ENCODE measurements at places on chromosomes 2 and 18.

- DNase-seq, result no peak
Observed at GRCh38 chr2:58620896-58621295, 379.8 kb upstream of the FANCL start.

- no peak for DNase-seq
Observed at GRCh38 chr2:16303273-16303577, 362.4 kb downstream of the CYRIA start.

GRCh38 chr18:63788447-63789096 lies 13.4 kb downstream of the SERPINB7 start:
- DNase-seq, result peak; percentile 89

GRCh38 chr2:10566018-10566417 lies 117.9 kb upstream of the ODC1 start:
- DNase-seq, result peak; percentile 43

GRCh38 chr2:143175438-143175837 lies 46.2 kb downstream of the ARHGAP15 start:
- no peak for DNase-seq

GRCh38 chr2:134137182-134137611 lies 116.7 kb upstream of the MGAT5 start:
- DNase-seq, result peak; percentile 79

DNA sequence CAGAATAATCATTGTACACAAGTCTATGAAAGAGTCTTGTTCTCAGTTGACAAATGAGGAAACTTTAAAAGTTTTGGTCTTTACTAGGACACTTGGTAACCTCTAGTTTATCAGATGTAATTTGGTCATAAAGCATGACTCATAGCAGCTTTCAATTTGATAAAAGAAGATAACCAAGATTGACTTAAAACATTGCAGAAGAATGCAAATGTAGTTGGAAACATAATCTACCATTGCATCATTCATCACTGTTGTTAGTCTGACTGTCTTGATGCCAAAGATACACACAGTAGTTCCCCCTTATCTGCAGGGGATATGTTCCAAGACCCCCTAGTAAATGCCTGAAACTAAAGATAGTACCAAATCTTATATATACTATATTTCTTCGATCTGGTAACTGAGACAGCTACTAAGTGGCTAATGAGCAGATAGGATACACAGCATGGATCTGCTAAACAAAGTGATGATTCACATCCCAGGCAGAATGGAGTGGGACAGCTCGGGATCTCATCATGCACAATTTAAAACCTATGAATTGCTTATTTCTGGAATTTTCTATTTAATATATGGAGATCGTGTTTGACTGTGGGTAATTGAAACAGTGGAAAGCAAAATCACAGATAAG lies 131.4 kb upstream of the CCDC68 start:
- DNase-seq, result peak; percentile 22

DNA sequence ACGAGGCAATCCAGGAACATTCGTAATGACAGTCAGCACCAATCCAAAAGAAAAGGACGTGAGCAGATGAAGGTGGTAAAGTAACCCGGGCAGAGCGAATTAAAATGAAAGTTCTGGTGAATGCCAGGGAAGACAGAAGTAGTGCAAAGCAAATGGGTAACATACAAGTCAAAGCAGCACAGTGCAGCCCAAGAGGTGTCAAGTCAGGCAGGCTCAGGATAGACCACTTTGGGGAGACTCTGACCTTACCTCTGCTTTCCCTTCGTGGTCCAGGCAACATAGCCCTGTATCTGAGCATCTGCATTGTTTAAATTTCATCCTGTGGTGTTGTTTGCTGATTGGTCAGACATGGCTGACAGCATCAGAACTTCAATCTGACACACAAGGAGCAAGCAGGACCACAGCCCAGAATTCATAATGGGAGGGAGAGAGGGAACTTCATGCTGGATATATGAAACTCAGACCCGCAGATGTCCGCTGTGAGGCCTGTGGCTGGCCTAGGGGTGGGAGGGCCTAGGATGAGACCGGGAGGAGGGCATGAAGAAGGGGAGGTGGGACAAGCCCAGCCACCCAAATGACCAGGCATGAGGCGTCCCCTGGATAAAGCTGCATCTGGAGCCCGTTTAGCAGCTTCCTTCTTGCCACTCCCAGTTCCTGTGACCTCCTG lies 285.7 kb downstream of the TCF4 start:
- DNase-seq, result peak; percentile 43

- peak; percentile 87 for DNase-seq
Observed at GRCh38 chr2:40103163-40103562, 324.1 kb upstream of the THUMPD2 start.

GRCh38 chr2:46888421-46888952 lies 27.1 kb downstream of the MCFD2 start:
- DNase-seq, result no peak

GRCh38 chr18:80176334-80177073 lies 67.4 kb downstream of the ADNP2 start:
- DNase-seq, result peak; percentile 22

DNA sequence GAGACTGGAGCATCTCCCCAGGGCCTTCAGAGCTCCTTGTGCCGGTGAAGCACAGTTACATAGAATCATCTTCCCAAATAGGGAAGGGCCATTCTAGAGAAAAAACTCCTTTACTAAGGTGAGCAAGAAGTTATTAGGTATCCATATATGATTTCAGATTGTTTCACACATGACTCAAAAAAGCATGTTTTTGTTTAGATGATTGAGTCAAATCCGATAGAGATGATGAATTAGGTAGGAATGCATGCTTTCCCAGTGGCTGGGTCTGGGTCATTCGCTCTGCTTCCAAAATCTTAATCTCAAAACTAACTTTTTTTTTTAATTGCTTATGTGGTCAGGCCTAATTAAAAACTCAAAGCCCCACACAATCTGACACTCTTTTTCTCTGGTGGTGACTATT lies 3.8 kb downstream of the NT5C1B start:
- DNase-seq, result no peak

DNA sequence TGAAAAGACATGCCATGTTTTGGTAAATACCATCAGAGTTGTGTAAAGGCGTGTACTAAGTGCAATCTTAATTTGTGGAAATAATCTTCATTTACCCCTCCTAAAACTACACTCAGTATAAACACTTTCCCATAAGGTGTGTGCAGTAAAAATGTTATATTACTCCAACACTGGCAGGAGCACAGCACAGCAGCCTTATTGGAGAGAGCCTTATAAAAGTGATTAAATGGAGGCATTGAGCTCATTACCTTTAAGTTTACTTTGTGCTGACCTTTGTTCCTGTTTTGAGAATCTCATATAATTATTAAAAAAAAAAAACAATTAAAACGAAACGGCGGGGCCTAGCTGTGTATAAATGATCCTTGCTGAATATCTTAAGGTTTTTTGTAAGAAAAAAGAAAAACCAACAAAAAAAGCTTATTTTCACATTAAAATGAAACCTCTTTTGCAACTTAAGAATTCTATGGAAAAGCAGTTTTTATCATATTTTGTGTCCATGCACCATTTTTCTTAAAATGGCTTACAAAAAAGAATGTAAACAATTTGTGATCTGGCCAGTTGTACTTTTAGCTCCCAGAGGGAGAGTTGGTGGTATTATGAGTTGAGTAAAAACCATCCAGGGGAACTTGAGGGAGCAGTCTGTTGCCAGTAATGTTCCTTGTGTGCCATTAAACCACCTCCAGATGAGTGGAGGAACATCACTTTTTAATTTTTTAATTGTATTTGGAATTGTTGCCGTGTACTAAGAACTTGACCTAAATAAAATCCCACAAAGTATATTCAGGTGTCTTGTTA lies 103.4 kb downstream of the ABI2 start:
- DNase-seq, result peak; percentile 27

- DNase-seq, result peak; percentile 51
Observed at GRCh38 chr2:40439473-40439872, 12.4 kb downstream of the SLC8A1 start.

DNA sequence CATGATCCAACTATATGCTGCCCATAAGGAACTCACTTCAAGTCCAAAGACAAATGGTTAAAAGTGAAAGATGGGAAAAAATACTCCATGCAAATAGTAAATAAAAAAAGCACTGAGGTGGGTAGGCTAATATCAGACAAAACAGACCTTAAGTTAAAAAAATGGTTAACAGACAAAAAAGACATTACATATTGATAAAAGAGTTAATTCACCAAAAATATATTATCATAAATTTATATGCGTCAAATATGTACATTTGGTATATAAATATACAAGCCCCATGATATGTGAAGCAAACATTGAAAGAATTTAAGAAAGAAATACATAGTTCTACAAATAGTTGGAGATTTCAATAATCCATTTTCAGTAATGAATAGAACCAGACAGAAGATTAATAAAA lies 31.0 kb downstream of the ROCK1 start:
- DNase-seq, result no peak

DNA sequence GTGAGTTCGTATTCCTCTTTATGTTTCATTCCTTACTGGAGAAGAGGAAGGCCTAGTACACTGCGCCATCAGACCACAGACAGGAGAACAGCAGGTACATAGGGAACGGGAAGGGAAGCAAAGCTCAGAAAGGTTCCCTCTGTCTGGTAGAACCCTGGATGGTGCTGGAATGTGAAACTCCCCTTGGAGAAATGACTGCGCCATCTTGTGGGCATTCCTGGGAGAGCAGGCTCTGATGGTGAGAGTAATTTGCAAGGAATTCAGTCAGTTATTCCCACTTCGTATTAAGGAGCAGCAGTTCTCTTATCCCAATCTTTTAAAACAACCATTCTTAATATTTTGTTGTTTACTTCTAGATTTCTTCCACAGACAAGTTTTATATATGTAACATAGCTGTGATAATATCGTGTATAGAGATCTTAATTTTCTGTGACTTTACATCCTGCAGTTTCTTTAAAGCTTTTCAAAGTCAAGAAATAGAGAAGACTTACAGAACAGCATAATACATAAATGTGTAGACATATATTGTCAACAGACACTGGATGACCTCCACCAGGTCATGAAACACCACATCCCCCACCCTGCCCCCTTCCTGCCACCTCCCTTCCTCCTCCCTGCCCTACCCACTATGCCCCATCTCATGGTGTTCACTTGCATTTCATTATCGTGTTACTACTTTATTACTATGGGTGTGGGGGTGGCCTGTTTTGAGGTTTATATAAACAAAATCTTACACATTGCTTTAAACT lies 83.9 kb downstream of the ARHGEF4 start:
- peak; percentile 68 for DNase-seq

DNA sequence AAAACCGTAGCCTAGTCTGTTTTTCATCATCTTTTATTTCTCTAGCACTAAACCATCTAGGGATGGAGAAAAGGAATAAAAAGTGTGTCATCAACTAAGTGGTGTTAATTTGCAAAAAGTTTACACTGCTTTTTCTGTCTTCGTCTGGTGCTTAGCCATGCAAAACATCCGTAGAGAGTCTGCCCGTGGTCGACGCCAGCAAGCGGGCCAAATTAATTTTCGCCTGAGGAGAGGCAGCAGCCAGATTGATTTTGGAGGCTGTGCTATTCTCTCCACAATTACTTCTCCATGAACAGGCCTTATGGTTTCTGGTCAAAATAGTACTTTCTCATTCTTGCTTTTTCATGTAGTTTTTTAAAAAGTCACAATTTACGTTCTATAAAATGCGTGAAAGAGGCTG lies 46.3 kb downstream of the TNFRSF11A start:
- DNase-seq, result no peak

DNA sequence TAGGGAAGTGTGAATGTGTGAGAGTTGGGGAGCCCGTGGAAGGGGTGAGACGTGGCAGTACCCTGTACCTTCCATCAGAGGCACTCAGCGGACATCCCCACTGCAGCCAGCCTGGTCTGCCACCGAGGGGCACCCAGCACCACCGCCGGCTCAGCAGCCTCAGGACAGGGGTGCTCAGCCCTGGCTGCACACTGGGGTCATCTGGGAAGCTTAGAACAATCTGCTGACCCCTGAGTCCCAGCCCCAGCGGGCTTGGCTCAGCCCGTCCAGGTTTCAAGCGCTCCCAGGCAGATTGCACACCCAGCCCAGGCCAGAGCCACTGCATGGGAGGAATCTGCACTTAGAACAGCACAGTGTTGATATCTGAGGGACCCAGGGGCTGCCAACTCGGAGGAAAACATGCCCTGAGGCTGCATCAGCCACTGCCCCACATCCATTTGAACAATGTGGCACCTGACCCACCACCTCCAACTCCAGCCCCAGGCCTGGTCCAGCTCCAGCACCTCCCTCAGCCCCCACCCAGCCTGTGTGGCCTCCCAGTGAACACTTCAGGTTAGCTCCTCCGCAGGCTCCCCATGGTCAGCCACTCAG lies 147.1 kb upstream of the OTOS start:
- DNase-seq, result no peak

GRCh38 chr2:172462849-172463381 lies 35.5 kb downstream of the ITGA6 start:
- no peak for DNase-seq

DNA sequence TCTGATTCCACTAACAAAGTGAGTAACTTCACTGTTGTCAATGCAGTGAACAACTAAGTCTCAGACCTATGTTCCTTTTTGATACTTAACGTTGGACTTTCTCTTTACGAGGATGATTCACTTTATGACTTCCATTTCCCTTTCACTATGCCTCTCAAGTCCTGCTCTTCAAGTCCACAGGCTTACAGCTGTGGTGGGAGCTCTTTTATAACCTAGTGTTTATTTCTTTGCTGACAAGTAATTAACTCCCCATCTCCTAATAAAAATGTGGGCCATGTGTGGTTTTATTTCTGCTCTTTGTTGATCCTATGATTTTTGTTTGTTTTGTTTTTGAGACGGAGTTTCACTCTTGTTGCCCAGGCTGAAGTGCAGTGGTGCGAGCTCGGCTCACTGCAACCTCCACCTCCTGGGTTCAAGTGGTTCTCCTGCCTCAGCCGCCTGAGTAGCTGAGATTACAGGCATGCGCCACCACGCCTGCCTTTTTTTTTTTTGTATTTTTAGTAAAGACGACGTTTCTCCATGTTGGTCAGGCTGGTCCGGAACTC lies 142.1 kb downstream of the USP34 start:
- DNase-seq, result no peak

- no peak for DNase-seq
Observed at GRCh38 chr2:128618642-128619041, 300.0 kb upstream of the HS6ST1 start.

Data from fibroblast of skin of scalp (primary cell).